ENCODE measurements at places on chromosomes 1 and 21.

DNA sequence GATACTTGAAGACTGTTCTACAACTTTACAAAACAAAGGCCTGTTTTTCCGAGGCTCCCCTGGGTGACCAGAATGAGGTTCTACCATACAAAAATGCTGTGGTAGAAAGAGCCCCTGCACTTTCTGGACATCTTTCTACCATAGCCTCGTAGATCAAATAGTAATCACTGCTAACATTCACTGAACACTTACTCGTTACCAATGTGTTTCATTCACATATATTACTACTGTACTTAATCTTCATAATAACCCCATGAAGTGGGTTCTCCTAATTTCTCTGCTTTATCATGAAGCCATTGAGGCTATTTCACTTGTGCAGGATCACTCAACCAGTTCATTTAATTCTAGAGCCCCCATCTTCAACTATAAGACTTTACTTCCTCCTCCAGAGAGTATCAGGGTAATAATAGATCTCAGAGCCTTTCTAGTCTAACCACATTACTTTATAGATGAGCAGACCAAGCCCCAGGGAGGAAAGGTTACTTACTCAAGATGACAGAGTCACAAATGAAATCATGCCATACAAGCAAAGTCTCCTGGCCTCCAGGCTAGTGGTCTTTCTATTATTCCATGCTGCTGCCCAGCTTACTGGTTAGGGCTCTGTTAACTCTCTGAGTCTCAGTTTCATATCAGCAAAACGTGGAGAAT is 46.7 kb upstream of the OSBPL9 start:
- no peak for DNase-seq

- no peak for DNase-seq
These were observed 73.0 kb upstream of the TMPRSS2 start for GRCh38 chr21:41580758-41581554.

DNA sequence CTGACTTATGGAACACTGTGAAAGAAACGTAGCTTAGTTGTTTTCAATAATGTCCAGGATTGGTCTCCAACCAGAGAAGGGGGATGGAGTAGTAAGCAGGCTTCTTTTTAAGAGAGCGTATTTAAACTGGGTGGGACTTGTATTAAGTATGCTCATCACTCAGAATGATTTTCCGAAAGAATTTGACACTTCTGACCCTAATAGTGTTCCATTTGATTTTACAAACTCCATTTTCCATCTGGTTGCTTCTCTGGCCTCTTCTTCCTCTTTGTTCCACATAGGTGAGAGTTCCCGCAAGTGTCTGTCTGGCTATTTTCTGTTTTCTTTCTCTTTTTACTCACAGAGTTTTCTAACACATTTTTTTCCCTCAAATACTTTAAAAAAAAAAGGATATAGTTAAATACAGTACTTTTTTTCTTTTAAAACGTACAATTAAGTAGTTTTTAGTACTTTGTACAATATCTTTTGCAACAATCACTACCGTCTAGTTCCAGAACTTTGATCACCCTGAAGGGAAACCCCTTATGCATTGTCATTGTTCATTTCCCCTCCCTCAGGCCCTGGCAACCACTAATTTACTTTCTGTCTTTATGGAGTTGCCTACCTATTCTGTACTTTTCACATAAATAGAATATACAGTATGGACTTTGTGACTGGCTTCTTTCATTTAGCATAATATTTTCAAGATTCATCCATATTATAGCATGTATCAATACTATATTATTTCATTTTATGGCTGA is 67.0 kb downstream of the RASAL2 start:
- no peak for DNase-seq

- no peak for DNase-seq
These were observed 247.3 kb downstream of the SDCCAG8 start for GRCh38 chr1:243503155-243503554.

DNA sequence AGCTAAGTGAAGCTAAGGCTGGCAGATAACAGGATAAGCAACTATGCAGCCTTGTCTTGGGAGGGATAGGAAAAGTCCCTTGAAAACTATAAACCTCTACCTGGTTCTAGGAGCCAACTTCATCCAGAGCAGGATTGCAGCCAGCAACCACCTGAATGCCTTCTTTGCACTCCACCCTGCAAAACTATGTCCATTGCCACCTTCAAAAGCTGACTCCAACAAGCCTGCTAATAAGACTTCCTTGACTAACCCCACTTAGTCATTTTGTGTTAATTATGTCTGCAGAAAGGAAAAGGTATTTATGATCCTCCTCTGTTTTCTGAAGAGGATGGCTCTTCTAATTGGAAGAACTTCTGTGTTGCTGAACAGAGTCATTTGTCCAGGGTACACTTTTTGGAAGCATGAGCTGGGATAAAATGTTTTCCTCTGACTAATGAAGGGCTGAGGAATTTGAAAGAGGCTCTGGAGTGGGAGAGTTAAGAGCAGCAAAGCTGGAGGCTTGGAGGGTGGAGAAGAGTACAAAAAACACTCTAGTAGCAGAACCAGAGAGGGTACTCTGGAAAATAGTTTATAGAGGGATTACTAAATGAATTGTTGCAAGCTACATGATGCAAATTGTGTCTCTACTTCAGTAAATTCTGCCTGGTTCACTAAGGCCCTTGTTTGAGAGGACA is 9.6 kb upstream of the RIMKLA start:
- no peak for DNase-seq

DNA sequence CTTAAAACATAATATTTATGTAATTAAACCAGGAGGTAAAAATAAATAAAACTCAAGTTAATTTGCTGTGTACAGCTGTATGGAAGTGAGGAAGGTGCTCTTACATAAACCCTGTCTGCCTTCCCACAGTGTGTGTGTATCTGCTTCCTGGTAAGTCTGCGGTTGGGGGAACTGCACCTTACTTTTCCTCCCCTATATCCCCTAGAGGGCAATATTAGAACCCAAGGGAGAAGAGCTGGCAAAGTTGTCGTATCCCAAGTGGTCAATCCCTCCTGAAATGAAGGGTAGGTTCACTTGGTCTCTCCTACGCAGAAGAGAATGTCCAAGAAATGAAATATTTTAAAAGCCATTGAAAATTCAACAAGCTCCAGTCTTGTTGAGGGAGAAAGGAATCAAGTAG is 17.8 kb upstream of the JAK1 start:
- no peak for DNase-seq

DNA sequence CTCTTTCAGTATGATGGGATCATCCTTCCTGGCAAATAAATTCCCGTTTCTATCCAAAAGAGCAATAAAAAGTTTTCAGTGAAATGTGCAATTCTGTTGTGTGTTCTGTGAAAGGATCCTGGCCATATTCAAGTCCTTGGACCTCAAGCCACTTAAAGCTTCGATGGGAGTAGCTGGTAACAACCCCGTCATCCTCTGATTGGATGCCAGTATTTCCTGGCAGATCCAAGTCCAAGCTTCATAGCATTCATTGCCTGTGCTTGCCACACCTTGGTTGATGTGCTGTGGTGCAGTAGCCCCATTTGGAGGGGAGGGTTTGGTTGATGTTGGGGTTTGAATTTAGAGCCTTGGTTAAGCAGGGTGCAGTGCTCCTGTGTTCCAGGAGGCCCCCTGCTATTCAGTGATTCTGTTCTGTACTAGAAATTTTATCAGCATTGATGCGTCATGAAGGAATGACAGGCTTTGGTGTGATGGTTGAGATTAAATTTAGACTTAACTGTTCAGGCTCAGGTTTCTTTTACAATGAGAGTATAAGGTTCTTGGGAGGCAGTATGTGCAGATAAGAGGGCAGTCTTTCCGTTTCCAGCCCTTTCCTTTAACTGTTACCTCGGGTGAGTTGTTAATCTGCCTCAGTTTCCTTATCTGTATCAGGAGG is 4.9 kb downstream of the RPL11 start:
- no peak for DNase-seq

- no peak for DNase-seq
These were observed 484.3 kb downstream of the LMO4 start for GRCh38 chr1:87812871-87813577.

DNA sequence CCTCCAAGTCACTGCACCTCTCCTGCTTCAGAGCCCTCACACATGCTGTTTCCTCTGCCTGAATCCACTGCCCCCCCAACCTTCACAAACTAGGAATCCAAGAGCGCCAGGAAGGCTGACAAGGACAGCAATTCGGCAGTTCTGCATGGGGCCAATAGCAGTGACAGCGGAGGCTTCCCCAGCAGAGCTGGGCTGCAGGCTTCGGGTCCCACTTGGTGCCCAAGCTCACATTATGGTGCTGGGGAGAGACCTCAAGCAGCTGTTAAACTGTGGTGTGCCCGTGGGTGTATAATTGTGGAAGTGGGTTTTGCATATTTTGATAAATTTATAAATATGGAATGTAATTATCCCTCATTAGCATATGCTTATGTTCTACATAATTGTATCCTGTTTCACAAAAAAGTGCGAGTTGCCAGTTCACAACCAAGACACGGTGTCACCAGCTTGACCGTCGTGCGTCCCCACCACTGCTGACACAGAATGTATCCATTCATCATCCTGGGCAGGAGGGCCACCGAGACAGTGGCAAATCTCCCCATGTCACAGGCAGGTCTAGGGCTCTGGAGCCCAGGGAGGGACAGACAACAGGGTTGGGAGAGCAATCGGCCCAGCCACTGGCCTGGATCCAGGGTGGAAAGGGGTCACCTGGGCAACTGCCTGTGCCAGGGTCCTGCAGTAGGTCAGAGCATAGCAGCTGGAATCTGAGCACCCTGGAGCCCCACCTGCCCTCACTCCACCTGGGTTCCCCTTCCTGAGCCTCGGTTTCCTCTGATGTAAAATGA is 81.6 kb downstream of the MATN1 start:
- no peak for DNase-seq

DNA sequence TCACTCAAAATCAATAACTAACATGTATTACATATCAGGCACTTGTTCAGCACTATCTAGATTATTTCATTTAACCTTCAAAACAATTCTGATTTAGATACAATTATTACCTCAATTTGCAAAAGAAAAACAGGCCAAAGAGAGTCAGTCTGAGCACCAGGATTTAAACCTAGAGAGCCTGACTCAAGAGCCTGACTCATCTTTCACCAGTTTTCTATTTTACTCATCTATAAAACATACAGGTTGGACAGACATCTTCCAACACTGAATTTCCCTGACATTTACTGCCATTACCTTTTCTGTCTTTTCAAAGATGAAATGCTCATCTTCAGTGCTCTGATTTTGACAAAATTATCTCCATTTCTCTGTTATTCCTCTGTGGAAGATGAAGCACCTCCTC is 116.5 kb downstream of the MRPL39 start:
- DNase-seq: no peak

DNA sequence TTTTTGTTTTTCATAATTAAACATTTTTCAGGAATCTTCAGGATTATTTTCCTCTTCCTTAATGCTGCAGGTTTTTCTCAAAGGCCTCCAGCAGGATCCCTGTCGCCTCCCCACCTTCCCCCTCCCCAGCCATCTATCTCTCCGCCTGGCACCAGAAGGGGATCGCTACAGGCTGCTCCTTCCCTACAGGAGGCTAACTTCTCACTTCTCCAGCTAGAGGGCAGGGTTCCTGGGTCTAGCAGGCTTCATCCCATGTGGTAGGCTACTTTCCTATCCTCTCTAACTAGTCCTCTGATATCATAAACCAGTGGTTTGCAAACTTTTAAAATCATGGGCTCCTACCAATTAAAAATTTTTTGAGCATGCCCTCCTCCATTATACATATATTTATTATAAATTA is 104.1 kb downstream of the KCNN3 start:
- DNase-seq: no peak

DNA sequence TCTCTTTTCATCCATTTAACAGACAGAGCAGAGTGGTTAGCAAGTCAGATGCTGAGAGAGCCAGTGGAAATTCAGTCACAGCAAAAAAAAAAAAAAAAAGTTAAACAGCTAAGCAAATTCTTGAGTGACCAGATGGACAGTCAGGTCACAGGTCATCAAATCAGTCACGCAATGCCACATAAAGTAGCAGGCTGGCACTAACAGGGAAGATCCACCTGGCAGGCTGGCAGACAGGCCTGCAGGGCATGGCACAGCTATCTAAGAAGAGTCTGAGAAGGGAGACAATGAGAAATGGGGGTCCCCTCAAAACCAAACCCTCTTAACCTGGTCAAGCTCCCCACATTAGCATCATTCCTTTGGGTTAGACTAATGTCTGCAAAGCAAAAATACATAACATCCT is 371.9 kb downstream of the TTLL7 start:
- DNase-seq: no peak

- peak; percentile 70 for DNase-seq
These were observed 2.8 kb upstream of the C1orf162 start for GRCh38 chr1:111471012-111471411.

DNA sequence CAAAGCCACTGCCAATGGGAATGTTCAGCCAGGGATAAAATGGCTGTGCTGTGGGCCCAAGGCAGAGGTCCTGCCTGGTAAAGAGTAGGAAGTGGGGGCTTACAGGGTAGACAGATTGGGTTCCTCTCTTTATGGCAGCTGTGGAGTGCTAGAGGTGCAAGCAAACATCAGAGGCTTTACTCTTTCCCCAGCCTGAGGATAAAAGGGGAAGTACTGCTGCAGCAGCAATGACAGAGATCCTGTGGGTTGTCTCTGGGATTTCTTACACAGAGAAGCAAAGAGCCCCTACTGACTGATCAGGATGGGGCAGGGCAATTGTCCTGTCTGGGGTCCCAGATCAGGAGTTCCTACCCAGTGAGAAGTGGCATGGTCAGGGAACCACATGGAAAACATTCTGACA is 54.2 kb downstream of the DRAM2 start:
- DNase-seq: no peak

DNA sequence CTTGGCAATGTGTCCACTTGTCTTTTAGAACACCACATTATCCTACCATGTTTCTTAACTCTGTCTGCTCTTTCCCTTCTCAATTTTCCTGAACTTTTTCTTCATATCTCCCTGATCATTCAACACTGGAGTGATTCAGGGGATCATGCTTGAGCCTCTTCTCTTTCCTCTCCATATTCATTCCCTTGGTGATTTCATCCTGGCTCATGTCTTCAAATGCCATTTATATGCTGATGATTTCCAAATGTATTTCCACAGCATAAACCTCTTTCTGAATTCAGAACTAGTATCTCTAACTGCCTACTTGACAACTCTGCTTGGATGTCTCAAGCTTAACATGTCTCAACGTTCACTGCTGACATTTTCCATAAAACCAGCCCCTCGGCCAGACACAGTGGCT is 8.5 kb upstream of the IVL start:
- no peak for DNase-seq

DNA sequence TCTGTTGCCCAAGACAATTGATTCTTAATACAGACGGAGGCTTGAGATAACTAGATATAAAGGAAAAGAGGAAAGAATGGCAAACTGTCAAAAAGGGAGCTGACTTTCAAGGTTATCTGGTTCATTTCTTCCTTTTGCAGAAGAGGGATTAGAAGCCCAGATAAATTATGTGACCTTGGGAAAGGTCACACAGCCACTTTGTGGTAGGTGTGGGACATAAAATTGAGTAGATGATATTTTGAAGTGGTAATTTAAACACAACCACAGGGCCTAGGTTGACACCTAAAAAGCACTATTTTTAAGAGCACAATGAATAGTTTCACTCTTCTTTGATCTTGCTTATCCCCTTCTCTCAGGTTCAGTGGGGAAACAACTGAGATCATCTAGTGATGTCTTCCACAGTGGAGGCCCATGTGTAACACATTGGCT is 16.9 kb upstream of the KIAA0040 start:
- DNase-seq: no peak
